ENCODE measurements at places on chromosomes 4 and X.

DNA sequence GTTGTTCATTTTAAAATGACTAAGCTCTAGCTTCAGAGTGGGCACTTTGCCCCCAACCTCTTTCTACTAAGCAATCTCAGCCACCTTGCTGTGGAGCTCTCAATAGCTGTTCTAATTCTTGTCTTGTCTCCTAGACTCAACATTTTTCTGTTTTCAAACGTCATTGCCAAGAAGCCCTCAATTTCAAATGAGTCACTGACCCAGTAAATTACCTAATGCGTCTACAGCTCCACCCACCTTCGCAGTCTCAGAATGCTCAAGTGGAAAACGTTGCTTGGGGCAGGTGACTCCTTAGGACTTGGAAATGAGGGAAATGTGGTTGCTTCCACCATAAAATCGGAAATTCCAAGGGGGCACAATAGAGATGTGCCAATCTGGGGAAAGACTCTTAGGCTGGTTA is 59.0 kb downstream of the ING2 start:
- no peak for DNase-seq

GRCh38 chrX:13547671-13548070 is 21.7 kb upstream of the EGFL6 start:
- no peak for DNase-seq

DNA sequence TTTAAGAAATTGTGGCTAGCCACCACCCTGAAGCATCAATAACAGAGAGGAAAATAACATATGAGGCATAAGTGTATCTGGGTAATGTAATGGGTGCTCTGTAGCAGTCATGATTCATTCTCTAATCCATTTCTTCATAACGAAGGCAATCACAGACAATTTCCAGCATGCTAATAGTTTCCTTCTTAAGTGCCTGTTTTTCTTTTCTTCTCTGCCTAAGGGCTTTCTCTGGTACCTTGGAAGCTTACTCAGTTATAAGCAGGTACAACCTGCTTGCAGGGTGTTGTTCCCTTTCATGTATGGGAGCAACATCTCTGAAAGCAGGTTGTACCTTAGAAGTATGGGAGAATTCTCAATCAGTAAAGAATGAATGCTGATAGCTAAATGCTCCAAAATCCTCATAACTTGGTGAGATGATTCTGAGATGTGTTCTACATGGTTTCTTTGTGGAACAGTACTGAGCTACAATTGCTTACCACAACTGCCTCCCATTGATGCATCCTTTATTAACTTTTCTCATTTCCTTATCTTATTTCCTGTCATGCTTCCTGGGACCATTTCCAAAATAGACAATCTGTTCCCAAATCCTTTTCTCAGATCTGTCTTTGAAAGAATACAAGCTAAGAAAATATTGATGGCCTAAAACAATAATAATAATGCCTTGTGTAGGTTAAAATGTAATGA is 247.6 kb downstream of the PAPSS1 start:
- no peak for DNase-seq

DNA sequence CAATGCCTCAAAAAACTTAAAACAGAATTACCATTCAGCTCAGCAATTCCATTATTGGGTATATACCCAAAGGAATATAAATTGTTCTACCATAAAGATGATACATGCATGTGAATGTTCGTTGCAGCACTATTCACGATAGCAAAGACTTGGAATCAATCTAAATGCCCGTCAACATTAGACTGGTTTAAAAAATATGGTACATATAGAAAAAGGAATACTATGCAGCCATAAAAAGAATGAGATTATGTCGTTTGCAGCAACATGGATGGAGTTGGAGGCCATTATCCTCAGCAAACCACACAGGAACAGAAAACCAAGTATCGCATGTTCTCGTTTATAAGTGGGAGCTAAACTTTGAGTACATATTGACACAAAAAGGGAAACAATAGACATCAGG is 10.9 kb upstream of the SYNPO2 start:
- DNase-seq: no peak
